ENCODE measurements at places on chromosomes 5 and 9. TPM values are rescaled to one million over a fixed set of nuclear protein-coding genes. Genes with fewer than 3 reads are reported as not detected.

DNA sequence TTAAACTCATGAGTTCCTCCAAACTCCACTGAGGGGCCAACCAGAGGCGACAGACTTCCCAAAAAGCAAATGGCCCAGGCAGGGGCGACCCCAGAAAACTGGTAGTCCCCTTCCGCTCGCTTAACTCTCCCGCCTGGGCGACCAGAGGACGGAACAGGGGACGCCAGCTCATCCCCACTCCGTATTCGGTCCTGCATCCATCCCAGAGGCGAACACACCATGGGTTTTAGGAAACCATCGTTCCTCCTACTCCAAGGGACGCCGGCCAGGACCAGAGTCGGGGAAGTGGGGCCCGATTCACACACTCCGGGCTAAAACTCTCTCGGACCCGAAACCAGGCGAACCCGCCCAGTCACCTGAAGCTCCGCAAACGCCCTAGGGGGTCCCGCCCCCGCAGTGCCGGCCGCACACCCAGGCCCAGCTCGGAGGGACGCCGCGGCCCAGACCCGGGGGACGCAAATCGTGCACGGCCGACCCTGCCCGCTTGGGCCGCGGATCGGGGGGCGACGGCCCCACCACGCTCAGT, 478 bp downstream of the TEX10 start:
- DNase-seq: peak; percentile 38

GRCh38 chr5:36552651-36553393, 53.6 kb upstream of the SLC1A3 start:
- DNase-seq: no peak

DNA sequence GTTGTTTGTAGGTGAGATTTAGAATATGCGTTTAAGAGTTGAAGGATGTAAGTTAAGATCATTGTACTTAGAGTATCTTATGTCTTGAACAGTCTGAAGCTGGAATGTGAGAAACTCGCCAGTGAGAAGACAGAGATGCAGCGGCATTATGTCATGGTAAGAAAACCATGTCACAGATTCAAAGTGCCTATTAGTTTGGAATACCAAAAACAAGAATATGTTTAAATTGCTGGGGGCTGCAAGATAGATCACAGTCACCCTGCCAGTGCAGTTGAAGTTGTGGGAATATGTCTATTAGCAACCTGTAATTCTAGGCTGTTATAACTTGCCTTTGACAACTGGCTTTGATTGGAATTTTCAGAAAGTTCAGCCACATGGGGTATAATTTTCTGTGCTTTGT, 3.0 kb downstream of the TLE4 start:
- DNase-seq: no peak

The MARVELD2 gene
- total RNA-seq: 2.2 TPM

DNA sequence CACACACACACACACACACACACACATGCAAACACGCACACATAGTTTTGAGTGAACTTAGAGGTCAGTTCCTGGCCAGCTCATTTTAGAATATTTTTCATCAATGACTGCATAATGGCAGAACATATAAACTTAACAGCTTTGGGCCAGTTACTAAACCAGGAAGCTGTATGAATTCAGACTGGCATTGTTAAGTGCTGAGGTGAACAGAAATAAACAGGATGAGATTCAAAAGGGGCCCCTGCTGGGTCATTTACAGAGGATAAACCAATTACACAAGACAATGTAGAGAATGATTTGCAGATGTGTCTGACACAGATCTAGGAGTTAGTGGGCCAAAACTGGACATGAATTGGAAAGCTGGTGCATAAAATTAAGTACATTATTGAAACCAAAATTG, 44.6 kb downstream of the MARCHF11 start:
- DNase-seq: no peak

The PCDHGC4 gene
- total RNA-seq: 1.7 TPM

DNA sequence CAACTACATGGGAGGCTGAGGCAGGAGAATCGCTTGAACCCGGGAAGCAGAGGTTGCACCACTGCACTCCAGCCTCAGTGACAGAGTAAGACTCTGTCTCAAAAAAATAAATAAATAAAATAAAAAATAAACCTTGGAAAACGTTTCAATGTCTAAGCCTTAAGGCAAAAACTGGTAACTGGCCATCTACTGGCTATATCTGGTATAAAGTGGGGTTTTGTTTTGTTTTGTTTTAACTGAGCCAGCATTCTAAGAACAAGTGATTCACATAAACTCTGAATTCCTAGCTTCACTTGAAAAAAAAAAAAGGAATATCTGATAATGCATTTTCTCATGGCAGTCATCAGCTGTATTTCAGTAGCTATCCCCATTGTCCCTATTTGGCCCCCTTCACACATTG, 126.1 kb upstream of the EFNA5 start:
- DNase-seq: no peak

DNA sequence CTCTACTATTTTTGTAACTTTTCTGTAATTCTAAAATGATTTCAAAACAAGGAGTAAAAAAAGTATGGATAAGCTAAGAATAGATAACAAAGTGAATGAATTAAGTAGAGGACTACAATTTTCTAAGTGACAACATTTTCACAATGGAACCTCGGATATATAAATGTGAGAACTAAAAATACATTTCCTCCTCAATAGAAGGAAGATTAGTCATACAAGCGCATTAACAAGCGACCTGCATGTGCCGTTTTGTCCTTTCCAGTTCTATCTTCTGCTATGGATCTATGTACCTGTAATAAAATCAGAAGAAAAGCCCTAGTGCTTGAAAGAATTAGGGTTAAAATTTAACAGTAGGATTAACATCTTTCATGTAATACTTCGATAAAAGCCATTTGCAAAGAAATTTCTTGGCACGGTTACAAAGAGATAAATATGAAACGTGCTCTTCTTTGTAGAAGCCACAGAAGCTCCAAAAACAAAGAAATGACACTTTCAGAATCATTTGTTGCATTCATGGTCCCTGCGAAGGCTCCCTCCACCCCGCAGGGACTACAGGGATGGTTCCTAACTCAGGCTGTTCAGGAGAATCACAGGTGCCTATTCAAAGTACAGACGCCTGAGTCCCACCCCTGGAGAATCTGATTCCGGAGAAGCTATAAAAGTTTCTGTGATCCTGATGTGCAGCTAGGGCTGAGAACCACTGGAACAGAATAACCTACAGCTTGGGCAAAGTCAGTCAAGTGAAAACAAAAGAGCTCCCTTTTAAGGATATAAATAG, 216.6 kb upstream of the EFNA5 start:
- no peak for DNase-seq

DNA sequence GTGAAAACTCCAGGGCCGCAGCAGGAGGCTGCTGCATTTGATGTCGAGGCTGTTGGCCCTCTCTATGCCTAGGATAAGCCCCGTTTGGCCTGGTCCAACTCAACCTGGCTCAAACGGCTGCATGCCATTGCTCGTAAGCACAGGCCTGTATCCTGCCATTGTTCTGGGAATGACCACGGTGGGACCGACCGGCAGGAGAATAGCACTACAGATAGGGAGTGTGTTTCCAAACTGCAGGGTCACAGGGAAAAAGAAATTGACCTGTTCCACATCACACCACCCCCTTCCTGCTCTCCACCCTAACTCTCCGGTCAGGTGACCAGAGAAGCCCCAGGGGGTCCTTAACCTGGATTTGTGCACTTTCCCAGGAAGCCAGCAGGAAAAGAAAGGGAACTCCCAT, 278.7 kb upstream of the KLF4 start:
- DNase-seq: peak; percentile 66

The RASGRF2 gene
- 9.6 TPM for total RNA-seq

GRCh38 chr5:142871363-142872193, 101.4 kb downstream of the ARHGAP26 start:
- DNase-seq: peak; percentile 52

GRCh38 chr5:164139423-164139822, 634.0 kb downstream of the MAT2B start:
- no peak for DNase-seq

The FCN1 gene
- 5.7 TPM for total RNA-seq

GRCh38 chr9:113436728-113437515, 26.4 kb downstream of the C9orf43 start:
- DNase-seq: no peak

Data from left cardiac atrium (tissue), 4 donors.